ENCODE measurements at places on chromosomes 3 and 15.

DNA sequence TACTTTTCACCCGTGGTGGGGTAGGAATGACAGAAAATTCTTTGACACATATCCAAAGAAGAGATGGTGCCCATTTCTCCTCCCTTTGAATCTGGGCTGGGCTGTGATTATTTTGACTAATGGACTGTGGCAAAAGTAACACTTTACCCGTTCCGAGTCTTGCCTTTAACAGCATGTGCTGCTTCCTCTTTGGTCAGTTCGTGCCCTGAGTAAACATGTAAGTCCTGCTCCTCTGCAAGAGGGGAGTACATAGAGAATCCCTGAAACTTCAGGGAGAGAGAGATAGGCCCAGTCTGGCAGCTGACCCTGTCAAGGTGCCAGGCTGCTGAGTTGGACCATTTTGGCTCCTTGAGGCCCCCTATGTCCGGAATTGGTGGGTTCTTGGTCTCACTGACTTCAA, 243.1 kb downstream of the EPHB1 start:
- no peak for DNase-seq

GRCh38 chr3:18223974-18224373, 201.2 kb downstream of the SATB1 start:
- no peak for DNase-seq

- no peak for DNase-seq
These were observed 10.4 kb downstream of the NSMCE3 start for GRCh38 chr15:29259233-29259632.

DNA sequence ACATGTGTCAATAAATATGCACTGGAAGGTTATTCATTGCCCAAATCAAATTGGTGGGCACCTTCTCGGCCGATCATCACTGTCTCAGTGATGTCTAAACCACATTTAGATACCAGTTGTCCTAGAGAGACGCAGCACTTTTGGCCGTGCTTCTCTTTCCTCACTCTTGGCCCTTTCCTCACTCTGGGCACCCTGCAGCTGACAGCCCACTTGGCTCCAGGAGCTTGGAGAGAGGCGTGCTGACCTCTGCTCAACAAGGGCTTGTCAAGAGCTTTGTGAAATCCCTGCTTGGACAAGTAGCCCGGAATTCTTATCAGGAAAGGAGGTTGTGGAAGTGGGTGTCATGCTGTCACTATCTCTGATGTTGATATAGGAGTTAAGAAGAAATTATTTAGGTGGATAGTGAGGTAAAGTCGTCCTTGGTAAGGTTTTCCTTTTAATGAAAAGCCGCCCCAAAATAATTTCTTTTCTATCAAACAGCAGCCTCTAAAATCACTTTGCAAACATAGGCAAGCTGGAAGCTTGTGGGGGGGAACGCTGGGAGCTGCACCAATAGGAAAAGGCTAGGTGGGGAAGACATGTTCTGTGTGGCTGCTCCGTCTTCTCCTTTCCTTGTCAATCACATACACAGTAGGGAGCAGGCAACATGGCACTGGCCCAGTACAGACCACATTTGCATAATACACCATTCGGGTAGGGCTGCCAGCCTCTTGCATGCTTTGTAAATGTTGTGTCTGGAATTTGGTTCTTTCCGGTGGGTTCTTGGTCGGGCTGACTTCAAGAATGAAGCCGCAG, 126.8 kb upstream of the UBE3A start:
- DNase-seq = no peak
